ENCODE measurements at places on chromosomes 1 and 21.
A peak's percentile ranks its signal among the peaks of the same experiment; 100 is the strongest.

DNA sequence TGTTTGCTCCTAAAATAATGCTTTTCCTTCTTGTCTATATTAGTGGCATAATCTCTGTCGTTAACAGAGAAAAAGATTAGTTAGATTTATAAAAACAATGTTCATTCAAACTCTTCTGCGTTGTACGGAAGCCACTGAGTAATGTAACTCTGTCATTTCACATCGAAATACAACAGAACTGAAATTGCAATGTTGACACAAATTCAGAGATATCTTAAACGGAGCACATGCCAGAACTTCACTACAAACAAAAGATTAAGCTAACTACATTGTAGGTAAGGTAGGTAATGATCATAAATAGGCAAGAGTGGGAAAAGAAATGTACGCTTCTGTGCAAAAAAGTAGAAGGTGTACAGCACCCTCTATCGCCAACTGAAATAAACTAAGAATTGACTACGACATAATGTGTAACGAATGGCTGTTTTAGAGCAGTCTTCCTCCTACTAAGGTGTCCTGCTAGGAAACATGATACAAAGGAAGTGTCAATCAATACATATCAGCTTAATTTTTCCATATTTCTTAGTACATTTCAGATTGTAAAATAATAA, 56.6 kb downstream of the PCNX2 start:
- no peak for DNase-seq

- no peak for DNase-seq
Measured at GRCh38 chr1:81329041-81329440, 471.7 kb upstream of the ADGRL2 start.

DNA sequence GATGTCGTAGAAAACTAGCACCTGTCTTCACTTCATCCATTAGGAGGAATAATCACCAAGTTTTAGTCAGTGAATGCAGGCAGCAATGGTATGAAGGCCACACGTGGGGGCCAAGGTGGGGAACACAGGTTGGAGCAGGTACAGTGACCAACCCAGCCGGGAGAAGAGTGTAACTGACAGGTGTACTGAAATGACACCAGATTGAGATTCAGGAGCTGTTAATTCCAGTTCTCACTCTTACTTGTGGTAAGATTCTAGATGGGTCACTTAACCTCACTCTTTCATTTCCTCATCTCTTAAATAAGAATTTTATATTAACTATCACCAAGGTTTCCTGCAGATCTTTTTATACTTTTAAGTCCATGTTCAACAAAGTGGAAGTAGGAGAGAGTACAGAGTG, 206.2 kb upstream of the PTBP2 start:
- no peak for DNase-seq

DNA sequence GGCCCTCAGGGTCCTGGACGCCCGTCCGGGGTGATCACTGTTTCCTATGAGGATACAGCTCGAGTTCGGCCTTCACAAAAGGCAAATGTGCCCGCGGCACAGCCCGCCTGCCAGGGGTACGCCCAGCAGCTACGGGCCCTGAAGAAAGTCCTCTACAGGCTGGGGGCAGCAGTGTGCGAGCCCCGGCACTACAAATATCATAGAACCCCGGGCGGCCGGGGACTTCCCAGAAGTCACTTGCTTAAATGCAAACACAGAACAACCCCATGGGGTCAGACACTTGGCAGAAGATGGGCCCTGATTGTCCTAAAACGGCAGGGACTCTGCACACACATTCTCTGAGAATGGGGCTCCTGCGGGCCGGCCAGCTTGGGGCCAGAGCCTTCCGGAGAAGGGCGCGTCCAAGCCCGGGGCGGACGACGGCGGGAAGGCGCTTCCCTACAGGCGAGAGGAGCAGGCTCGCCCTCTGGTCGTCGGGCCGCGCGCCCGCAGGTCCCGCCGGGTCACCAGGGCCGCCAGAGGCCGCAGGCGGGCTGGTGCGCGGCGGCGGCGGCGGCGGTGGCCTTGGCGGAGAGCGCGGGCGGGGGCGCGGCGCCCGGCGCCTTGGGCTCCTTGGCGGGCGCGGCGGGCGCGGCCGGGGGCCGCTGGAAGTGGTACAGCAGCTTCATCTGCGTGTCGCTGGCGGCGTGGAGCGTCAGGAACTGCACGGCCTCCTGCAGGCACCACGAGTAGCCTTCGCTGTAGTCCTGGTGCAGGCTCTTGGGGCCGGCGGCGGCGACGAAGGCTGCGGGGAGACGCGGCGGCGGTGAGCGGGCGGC, 888 bp downstream of the HES5 start:
- no peak for DNase-seq

- no peak for DNase-seq
Measured at GRCh38 chr1:81330521-81330920, 470.2 kb upstream of the ADGRL2 start.

DNA sequence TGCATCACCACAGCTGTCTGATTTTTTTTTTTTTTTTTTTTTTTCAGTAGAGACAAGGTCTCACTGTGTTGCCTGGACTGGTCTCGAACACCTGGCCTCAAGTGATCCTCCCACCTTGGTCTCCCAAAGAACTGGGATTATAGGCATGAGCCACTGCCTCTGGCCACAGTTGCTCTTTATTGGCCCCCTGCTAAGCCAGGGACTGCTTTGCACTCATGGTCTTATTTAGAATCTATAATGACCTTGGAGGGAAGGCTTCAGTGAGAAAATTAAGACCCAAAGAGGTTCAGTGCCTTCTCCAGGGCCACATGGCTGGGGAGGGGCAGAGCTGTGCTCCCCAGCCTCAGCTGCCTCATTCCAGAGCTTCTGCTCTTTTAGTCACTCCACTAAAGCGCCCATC, 84.9 kb downstream of the PTPRU start:
- no peak for DNase-seq

- no peak for DNase-seq
Measured at GRCh38 chr1:177872308-177872900, 97.5 kb downstream of the SEC16B start.

DNA sequence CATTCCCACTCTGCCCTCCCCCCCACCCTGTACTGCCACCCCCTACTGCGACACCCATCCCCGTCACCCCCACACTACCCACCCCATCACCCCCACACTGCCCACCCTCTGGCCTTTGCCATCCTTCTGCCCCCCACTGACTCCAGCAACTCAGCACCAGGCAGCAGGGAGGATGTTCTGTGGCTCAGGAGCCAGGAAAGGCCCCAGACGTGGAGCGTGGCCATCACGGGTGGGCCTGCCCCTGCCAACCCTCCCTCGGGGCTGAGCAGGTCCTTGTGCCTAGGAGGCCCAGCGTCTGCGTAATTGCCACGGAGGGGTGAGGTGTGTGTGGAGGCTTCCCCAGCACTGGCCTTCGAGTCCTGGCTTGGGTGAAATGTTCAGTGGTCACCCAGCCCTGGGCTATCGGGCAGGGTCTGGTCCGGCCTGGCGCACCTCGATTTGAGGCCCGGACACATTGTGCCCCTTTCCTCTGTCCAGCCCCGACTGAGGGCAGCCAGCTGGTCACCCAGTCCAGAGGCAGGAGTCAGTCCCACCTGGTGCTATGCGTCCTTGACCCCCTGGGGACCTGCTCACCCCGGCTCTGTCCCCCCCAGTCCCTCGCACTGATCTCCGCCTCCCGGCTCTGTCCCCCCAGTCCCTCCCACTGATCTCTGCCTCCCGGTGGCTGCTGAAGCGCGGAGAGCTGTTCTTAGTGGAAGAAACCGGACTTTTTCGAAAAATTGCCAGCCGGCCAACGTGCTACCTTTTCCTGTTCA, 23.0 kb downstream of the ARHGEF16 start:
- no peak for DNase-seq

- DNase-seq: no peak
Measured at GRCh38 chr1:18642278-18643095, 11.8 kb downstream of the PAX7 start.

- DNase-seq: no peak
Measured at GRCh38 chr1:20472860-20473711, 12.9 kb downstream of the CAMK2N1 start.

DNA sequence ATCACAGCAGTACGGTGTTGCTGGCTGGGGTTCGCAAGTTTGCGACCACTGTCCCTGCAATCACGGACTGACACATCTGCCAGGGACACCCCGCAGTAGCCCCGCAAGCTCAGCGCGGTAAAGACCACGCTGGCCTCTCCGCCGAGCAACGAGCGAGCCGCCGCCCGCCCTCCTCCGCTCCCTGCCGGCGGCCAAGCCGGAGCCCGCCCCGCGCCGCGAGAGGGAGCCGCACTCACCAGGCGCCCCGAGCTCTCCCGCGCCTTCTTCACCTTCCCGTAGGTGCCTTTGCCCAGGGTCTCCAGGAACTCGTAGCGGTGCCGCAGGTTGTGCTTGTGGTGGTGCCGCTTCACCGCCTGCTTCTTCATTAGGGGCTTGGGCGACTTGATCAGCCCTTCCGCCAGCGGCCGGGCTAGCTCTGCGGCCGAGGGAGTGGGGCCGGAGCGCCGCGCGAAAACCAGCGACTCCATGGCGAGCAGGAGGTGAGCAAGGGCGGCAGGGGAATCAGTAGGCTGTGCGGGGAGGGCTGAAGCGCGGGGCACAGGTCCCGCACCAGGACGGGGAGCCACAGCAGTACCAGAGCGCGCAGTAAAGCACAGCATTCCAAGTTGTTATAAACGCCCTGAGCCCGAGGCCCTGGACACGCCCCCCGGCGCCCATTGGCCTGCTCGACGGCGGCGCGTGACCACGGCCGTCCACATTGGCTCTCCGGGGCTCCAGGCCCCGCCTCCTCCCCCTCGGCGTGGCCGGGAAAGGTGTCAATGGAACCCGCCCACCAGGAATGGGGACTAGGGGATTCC, at the start of gene NUAK2:
Gene NUAK2, minus strand, starts transcription at position 584 of the 797 bp plus-strand sequence. Its CDS starts 117 bp downstream, at position 467.
- peak; percentile 73 for DNase-seq

- DNase-seq: no peak
Measured at GRCh38 chr21:39232861-39233291, 49.6 kb upstream of the PSMG1 start.

- DNase-seq: no peak
Measured at GRCh38 chr1:148264374-148265276, 112.5 kb upstream of the NBPF11 start.

DNA sequence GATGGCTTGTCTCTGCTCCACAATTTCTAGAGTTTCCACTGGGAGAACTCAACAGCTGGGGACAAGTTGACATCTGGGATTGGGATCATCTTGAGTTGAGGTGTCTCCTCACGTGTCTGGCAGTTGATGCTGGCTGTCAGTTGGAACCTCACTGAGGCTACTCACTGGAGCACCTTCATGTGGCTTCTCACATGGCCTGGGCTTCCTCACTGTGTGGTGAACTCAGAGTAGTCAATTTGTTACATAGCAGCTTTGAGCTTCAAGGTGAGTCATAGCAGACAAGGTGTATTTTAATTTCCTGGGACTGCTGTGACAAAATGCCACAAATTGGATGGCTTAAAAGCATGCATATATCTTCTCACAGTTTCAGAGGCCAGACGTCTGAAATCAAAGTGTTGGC, 44.0 kb downstream of the NTNG1 start:
- no peak for DNase-seq

DNA sequence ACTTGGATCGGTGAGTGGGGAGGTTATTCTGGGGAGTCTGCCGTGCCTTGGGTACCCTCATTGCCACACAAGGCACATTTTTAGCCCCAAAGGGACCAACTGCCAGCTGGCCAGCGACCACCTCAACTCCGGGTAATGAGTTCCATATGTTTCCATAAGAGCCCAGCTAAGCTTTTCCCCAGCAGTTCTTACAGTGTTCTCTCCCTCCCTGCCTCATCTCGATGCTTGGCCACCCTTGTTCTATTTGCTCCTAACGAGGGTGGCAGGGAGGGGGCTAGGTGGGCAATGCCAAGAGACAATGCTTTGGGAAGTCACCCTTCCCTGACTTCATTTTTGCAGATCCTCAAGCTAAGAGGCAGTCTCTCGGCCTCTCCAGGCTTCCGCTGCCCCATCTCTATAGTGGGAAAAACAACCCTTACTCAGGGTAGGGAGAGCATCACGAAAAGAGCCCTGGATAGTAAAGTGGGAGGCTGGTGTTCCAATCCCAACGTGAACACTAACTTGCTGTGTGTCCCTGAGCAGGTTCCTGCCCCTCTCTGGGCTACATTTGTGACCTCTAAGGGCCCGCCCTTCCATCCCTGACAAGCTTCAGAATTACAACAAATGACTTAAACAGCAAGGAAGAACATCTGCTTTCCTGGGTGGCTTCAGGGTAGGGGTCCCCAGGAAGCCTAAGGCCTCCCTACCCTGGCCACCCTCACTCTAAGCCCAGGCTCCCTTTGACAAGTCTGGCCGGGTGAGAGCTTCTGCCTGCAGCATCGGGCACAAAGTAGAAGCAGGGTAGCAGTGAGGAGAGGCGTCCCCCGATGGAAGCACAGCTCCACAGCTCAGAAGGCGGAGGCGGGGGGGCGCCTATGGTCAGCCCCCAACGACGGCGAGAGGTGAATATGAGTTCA, 5.8 kb downstream of the ID3 start:
- DNase-seq: no peak

DNA sequence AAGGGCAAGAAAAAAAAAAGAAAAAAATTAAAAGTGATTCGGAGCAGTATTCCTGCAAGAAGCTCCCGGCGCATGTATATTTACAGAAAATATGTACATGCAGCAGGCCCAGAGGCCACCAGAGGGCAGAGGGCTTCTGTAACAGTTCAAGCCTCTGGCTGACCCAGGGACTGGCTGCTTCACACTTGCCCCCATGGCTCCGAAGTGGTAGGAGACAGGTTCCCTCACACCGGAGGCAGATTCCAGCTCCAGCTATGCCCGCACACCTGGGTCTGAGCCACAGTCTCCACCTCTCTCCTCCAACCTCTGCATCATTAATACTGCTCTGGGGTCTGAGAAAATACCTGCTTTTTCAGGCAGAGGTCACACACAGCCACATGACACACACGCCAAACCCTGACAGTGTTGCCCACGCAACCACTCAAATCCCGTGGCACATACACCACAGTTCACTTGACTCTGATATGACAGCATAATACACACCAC, 2.2 kb upstream of the ARHGAP30 start:
- DNase-seq: no peak

DNA sequence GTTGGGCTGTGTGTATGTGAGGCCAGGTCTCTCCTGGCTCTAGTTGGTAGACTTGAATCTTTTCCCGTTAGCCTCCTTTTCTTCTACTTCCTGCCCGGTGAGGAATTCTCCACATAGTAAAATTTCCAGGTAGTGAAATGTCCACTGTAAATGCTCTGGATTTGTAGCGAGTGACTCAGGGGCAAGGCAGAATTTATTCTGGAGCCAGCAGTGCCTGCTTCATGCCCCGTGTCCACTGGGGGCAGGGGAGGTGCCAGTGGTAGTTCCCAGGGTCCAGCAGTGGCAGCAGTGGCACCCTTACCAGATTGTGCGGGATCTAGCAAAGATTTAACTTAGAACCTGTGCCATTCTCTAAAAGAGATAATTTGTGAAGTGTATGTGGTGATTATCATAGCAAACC, 74.5 kb upstream of the USP24 start:
- DNase-seq: no peak

- DNase-seq: no peak
Measured at GRCh38 chr1:26335774-26336476, 18.0 kb downstream of the CRYBG2 start.

Measured in stimulated activated CD8-positive, alpha-beta memory T cell treated with anti-CD3 and anti-CD28 coated beads, Interleukin-7, amount 100 ng/mL, for 1 hour (primary cell).